Fibroblast of skin of left quadriceps (primary cell): ENCODE measurements at places on chromosomes 7 and 10.
A peak's percentile ranks its signal among the peaks of the same experiment; 100 is the strongest.

DNA sequence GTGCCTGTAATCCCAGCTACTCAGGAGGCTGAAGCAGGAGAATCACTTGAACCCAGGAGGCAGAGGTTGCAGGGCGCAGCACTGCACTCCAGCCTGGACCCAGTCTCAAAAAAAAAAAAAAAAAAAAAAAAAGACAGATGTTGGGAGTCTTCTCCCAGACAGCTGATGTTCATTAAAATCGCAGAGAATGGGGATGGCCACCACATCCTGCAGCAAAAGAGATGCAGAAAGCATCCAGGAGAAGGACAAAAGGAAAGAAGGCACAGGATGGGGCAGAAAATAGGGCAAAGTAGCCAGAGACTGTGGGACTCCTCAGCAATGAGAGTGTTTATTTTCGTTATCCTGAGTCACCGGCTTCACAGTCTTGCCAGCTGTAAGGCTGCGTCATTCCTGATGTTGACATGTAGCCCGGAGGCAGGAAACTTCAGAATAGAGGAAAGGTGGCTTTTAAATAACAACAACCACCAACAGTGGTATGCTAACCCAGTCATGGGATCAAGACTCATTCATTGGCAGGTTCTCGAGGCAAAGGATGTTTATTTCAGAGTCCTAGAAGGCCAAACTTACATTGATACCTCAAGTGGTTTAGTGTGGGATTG is 149.5 kb upstream of the SVIL start:
- peak; percentile 88 for DNase-seq

DNA sequence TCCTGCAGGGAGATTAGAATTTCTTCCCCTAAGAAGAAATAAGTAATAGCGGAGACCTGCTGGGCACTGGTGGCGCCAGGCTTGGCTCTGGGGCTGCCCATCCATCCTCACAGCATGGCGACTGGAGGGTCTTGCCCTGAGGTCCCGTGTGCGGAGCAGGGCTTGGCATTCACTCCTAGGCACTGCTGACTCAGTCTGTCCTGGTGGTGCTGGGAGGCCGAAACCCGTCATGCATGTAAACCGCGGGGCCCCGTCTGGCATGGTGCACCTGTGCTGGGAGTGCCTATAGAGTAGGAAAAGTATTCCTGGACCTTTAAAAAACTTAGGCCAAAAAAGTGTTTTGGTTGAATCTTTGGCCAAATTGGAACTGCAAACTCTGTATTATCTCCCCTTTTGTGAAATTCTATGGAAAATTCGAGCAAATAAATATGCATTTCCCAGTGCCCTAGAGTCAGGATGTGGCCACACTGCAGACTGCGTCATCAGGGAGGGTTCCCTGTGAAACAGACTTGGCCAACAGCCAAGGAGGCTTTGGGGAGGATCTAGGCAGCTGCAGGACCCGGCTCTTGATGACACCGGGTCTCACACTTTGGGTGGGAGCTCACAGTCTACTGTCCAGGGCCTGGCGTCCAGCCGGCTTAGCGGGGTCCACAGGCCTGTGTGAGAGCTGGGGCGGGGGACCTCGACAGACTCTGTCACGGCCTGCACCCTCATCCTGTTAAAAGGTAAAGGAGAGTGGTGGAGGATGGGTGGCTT is 122.3 kb downstream of the VIPR2 start:
- no peak for DNase-seq

- DNase-seq: no peak
Observed at GRCh38 chr10:132410056-132410778, 13.2 kb downstream of the PWWP2B start.

DNA sequence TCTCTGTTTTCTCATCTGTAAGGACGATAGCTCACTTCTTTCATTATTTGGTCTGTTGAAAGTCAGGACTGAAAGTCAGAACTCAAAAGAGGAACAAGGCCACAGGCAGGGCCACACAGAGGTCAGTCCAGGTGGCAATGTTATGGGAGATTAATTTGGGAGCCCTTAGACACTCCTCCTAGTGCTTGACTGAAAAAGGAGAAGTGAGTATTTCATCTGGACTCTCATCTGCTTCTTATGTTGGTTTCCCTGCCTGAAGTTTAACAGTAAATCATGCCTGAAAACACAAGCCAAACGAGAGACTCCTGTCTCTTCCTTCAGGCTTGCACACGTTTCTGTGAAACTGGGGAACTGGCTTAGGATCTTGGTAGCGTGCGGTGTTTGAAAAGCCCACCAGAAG is 248.5 kb downstream of the BUB3 start:
- DNase-seq: no peak

GRCh38 chr7:22876986-22877729 is 54.5 kb upstream of the TOMM7 start:
- no peak for DNase-seq

DNA sequence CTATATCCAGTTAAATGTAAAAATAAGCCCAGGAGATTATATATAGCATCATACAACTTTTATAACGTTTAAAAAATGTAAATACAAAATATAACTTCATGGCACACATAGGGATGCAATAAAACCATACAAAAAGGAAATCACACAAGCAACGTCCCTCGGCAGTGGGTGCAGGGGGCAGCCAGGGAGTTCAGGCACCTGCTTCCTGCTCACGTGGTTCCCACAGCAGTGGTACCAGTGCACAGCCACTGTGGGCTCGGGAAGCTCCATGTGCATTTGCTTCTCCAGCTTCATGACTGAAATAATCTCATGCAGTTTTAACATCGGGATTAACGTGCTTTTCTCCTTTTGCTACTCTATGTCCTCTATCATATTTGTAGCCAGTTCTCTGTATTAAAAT is 255.5 kb upstream of the CXCL12 start:
- DNase-seq: no peak

- DNase-seq: no peak
Observed at GRCh38 chr7:111953611-111954010, 252.6 kb downstream of the DOCK4 start.

DNA sequence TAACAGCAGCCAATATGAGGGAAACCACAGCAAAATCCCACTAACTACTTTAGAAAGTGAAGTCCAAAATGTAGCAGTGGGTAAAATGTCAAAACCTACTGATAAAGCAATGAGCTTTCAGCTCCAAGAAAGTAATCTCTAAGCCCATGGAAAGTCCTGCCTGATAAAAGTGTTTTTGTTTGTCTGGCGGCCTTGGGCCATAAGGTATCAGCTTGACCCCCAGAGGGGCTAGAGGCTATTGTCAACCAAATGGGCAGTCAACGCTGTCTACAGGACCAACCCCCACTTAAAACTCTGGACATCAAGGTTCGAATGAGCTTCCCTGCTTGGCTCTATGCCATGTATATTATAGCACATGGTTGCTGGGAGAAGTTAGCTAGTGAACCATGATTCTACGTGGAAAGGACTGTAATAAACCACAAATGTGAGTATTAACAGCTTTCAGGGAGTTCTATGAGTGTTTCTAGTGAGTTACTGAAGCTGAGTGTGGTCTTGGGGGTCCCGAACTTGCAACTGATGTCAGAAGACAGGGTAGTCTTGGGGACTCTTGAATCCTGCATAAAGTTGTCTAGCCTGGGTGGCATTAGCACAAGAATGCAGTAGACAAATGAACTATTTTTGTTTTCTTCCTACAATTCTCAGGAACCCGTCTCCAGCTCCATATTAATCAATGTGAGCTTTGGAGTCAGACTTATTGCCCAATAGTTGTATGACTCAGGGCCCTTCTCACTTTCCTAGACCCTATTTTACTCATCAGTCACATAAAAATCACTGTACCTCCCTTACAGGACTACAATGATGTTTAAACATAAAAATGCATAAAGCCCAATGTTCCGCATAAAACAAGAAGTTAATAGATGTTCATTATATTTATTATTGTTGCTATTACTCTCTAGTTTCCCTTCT is 164.9 kb downstream of the DGKI start:
- DNase-seq: peak; percentile 87

DNA sequence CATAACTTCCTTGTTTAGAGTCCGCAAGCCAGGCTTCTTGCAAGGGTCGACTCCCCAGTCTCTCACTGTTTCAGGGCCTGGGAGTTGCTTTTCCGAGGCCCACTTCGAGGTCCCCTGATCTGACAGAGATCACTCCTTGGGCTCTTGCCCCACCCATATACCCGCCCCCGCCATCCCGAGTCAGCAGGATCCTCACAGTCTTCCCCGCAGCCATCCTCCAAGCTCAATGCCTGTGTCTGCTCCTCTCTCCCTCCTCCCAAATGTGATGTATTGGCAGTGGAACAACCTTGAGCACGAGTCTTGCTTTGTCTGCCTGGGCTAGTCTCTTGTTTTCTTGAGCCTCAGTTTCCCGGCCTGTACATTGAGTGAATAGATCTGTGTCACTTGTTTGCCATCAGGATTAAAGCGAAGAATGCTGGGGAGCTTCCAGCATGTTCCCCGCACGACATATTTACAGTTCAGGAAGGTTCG is 2.4 kb upstream of the HMX2 start:
- no peak for DNase-seq

GRCh38 chr7:156061689-156062255 is 249.5 kb upstream of the SHH start:
- no peak for DNase-seq

DNA sequence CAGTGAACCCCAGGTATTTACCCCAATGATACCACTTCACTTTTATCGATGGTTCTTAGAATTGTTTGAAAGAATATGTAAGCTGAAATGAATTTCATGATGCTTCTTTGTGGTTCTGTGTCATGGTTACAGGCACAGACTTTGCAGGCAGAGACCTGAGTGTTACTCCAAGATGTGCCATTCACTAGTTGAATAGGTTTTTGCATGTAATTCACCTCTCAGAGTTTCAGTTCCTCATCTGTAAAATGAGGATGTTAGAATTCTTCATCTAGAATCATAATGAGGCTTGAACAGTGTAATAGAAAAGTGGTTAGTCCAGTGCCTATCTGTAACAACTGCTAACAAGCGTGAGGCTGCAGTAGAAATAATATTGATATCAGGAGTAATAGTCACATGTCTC is 54.6 kb downstream of the VSTM2A start:
- no peak for DNase-seq

DNA sequence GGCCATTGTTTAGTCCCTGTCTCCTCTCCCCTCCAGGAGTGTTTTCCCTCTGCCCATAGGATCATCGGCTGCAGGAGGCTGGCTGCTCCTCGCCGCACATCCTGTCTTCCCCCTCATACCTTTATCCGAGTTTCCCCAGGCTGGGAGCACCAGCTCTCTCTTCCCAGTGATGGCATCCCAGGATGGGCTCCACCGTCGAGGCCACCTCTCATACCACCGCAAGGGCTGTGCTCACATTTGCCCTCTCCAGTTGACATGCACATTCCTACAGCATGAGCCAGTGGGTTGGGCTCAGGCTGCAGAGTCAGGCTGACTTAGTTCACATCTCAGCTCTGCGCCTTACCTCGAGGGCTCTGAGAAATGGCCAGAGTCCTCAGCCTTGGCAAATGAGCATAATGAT is 12.1 kb downstream of the HKDC1 start:
- DNase-seq: no peak

- no peak for DNase-seq
Observed at GRCh38 chr7:15407910-15408309, 153.9 kb downstream of the AGMO start.

DNA sequence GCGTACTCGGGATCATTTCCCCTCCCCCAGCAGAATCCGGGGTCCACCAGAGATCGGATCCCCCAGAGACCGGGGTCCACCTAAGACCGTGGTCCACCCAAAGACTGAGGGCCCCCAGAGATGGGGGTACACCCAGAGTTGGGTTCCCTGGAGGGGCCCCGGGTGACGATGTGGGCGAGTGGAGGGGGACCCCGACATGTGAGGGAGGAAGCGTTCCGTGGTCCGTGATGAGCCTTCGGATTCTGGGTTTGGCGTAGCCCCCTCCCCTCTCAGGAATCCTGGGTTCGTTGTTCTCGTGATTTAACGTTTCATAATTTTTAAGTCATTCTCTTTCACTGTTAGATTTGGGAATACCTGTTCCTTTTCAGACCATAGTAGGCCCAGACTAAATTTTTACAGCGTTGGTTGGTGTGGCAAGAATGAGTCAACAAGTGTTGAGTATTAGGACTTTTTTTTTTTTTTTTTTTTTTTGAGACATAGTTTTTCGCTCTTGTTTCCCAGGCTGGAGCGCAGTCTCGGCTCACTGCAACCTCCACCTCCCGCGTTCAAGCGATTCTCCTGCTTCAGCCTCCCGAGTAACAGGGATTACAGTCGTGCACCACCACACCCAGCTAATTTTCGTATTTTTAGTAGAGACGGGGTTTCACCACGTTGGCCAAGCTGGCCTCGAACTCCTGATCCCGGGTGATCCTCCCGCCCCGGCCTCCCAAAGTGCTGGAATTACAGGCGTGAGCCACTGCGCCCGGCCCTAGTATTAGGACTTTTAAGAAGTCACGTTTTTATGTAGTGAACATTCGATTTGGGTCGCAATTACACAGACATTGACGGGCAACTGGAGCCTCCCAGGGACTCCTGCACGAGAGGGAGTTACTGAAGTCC is 672 bp downstream of the GTPBP4 start:
- DNase-seq: no peak

GRCh38 chr10:107415446-107415845 is 250.9 kb upstream of the SORCS1 start:
- DNase-seq: no peak
